Left renal pelvis (tissue), 4 donors: ENCODE measurements at places on chromosomes 4 and X.

GRCh38 chrX:132025041-132025440, 1.9 kb downstream of the STK26 start:
- no peak for DNase-seq

- DNase-seq: no peak
Measured at GRCh38 chrX:17072721-17073230, 126.3 kb downstream of the REPS2 start.

DNA sequence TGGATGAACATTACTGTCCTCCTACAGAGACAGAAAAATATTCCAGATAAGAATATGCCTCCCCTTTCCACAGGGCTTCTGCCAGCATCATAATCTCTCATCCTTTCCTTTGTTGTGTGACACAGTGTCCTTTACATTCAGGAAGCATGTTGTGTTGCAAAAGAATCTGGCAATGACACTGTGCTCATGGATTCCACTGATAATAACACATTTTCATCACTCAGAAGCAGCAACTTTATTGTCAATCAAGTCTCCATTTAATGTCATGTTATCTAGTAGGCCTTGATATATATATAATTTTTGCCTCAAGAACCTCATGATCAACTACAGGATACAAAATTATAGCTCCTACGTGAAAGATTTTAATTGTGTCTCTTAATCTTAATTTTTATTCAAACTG, 833.9 kb downstream of the FSTL5 start:
- no peak for DNase-seq

DNA sequence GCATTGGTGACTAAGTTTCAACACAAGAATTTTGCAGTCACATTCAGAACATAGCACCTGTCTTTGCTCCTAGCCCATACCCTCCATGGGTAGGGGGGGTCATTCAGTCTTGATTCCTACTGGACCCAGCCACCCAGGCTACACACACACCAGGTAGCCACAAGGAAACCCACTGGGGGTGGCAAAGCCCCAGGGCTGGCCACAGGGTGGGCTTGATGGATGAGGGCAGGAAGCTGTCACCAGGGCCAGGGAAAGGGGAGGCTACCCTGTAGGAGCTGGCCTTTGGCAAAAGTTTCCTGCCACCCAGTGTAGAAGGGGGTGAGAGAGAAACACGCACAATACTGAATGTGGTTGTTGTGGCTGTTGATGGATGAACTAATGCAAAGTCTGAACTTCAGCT, 74.5 kb upstream of the NKX1-1 start:
- DNase-seq: no peak

GRCh38 chrX:150773634-150774033, 80.4 kb downstream of the MTMR1 start:
- DNase-seq: no peak

- DNase-seq: no peak
Measured at GRCh38 chrX:69203638-69204037, 38.4 kb upstream of the PJA1 start.

DNA sequence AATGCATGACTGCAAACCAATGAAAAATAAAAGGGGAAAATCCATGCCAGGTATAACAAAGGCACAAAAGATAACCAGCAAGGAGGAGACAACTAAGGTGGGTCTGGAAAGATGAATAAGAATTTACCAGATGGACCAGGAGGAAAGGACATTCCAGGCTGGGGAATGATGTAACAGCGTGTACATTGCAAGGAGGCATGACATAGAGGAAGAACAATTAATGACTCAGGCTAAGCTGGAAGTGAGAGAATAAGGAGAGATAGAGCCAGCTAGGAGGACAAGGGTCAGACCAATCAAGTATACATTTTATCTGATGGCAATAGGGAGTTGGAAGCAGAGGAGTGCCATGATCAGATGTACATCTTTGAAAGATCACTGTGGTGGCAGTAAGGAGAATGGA, 57.0 kb downstream of the MTMR8 start:
- DNase-seq: no peak

GRCh38 chr4:89447543-89447942, 139.9 kb upstream of the GPRIN3 start:
- DNase-seq: no peak

DNA sequence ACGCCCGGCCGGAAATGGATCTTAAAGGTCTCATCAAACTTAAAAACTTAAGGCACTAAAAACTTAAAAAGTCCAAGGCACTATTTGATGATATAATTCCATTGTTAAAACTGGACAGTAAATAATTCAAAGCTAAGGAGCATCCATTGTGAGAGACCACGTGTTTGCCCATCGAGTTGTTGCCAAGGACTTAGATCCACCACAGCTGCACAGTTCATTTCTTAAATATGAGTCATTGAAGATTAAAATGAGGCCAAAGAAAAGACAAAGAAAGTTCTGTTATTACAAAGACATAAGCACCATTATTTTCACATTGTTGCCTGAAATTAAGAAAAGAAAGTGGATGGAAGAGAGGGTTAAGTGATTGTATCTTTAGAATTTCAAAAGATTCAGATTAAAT, 411.5 kb upstream of the FTHL17 start:
- DNase-seq: no peak

DNA sequence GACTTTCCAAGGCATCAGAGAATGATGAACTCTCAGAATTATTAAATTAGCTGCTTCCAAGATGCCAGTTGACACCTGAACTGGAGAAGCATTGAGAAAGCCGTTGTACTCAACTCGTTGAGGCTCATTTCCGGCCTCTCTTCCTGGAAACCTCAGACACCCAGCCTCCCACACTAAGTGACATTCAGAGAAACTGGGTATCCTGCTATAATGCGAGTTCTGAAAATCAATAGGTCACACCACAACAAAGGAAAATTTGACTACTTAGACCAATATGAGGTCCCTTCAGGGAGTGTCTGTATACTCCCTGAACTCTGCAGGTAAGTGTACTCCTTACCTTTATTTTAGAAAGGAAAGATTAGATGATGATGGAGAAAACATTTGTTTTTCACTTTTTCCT, 51.2 kb downstream of the ENPEP start:
- no peak for DNase-seq

GRCh38 chr4:182203872-182204411, 39.3 kb upstream of the TENM3 start:
- no peak for DNase-seq

DNA sequence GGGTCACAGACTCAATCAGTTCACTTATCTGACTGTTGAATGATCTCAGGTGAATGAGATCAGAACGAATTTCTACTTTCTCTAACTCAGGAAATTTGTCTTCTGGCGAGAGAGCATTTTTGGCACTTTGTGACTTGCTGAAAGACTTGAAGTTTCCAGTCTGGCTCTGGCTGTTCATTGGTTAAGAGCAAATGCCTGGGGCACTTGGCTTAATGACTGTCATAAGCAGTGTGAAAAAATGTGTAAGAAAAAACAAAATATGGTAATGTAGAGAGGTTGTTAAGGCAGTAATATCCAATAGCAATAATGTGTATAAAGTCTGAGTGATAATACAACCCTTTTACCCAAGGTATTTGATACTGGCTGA, 71.3 kb upstream of the PGRMC2 start:
- DNase-seq: no peak

DNA sequence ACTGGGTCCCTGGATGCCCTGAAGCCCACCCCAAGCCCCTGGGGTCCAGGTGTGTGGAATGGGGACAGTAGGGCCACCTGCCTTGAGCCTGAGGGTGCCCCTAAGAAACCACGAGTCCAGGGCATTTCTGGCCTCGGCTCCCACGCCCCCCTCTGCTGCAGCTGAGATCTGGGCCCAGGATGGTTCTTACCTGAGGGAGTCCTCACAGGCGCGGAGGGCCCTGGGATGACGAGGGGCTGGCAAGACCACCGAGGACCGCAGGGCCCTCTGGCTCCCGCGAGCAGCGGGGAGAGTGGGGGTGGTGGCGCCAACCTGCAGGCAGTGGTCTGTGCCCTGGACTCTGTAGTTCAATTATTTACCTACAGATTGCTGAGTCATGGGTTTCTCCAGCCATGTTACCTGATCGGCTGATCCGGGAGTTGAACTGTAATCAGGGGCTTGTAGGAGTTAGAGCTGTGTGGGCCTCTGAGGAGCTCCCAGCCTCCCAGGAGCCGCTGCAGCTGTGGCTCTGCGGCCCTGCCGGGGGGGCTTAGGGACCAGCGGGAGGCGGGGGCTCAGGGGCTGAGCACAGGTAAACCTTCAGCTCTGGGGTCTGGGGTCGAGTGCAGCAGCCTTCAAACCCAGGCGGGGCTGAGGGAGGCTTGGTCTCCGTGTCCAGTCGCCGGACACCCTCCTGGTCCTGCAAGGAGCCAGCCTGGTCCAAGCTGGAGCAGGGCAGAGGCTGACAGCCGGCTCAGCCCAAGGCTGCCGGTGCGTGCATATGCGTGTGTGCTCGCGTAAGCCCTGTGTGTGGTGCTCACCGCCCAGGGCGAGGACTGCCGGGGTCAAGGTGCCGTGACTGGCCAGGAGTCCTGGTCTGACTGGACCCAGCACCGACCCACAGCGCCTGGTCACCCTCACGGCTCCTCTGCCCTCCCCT, at the start of gene SLC26A1:
Gene SLC26A1, minus strand, starts transcription at position 294 of the 919 bp plus-strand sequence. CDS start 1,701 bp downstream, outside the sequence.
- DNase-seq: no peak

DNA sequence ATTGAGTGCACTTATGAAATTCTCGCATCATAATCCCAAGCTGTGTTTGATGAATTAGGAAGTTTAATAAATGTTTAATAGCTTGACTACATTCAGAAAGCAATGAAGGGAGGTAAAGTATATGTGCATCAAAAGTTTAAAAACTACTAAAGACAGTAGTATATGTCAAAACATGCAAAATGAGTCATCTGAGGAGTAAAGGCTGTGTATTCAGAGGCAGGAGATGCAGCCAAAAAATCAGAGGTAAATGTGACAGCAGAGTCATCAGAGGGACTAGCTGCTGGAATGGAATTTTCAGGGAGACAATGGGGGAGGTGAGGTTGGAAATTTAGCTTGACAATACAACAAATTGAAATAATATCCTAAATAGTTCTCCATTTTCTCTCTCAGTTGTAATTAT, 127.0 kb upstream of the FUNDC1 start:
- no peak for DNase-seq

GRCh38 chrX:70436343-70436742, 8.3 kb upstream of the DLG3 start:
- no peak for DNase-seq

- no peak for DNase-seq
Measured at GRCh38 chr4:56727150-56727549, 46.1 kb upstream of the HOPX start.

DNA sequence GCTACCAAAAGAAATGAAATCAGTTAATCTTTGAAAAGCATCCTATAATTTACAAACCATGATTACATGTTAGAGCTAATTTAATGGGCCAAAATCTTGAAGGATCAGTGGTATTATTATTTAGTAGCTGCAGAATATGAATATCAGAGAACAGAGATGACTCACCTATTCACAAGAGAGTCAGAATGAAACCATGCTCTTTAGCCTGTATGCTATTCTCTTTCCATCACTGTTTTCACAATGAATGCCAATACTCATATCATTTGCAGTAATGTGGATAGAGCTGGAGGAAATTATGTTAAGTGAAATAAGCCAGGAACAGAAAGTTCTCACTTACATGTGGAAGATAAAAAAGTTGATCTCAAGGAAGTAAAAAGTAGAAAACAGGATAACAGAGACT, 414.1 kb downstream of the CENPC start:
- no peak for DNase-seq

GRCh38 chr4:101321481-101322042, 25.8 kb downstream of the PPP3CA start:
- no peak for DNase-seq

- no peak for DNase-seq
Measured at GRCh38 chrX:31190221-31190975, 118.6 kb upstream of the FTHL17 start.

- no peak for DNase-seq
Measured at GRCh38 chr4:154478128-154478527, 13.5 kb downstream of the DCHS2 start.

DNA sequence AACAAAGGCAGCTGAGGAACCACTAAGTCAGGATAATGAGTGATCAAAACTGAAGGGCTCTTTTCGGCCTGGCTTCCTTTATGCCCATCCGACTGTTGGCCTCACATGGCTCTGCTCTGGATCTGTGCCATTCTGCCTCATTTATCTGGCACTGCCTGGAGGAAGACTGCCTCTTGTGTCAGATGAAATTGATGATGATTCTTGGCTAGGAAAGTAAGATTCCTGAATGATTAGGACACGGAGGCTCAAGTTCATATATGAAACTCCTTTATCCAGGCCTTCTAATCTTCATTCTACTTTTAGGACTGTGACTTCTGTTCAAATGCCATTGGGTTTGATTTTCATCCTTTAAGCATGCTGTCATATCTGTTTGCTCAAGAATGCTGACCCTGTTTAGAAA, 475.4 kb upstream of the RPS6KA3 start:
- no peak for DNase-seq

- no peak for DNase-seq
Measured at GRCh38 chr4:126973201-126973600, 659.6 kb upstream of the INTU start.

DNA sequence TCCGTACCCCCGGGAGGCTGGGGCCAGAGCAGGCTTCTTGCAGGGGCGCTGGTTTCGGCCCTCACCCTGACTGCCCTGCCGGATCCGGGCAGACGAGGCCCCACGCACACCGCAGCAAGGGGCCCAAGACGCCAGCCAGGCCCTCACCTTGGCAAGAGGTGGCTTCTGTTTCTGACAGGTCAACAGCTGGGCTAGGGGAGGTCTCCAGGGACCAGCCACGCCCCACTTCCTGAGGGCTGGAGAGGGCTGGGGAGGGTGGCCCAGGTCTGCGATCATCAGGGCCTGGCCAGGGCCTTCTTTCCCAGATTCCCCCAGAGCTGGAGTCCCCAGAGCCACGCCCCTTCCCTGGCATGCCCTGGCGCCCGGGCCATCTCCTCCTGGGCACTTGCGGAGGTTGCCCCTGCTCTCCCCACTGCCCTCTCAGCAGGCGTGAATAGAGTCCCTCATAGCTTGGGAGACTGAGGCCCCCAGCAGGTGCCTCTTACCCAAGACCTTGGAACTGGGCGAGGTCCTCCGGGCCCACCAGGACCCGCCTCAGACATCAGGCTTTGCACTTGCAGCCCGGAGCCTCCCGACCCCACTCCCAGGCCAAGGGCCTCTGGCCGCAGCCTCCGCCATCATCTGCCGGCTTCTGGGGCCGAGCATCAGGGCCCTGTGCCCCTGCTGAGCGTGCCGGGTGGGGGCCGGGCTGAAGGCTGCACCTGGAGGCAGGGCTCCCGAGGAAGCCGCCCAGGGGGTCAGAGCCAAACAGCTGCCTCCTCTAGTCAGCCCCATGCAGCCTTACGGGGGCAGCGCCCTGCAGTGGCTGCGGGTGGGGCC, 6.3 kb upstream of the FGFR3 start:
- no peak for DNase-seq

- no peak for DNase-seq
Measured at GRCh38 chr4:35500812-35501211, 743.5 kb downstream of the ARAP2 start.

DNA sequence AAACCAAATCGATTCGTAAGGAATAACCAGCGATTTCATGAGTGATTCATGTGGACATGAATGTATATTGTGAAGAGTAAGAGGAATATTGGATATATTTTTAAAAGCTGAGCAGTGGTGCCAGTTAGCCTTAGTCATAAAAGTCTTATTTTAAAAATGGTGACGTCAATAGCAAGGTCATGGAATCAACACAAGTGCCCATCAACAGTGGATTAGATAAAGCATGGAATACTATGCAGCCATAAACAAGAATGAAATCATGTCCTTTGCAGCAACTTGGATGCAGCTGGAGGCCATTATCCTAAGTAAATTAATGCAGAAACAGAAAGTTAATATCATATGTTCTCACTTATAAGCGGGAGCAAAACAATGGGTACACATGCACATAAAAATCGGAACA, 89.0 kb upstream of the STOX2 start:
- DNase-seq: no peak
